ENCODE measurements at places on chromosomes 6 and 20.

DNA sequence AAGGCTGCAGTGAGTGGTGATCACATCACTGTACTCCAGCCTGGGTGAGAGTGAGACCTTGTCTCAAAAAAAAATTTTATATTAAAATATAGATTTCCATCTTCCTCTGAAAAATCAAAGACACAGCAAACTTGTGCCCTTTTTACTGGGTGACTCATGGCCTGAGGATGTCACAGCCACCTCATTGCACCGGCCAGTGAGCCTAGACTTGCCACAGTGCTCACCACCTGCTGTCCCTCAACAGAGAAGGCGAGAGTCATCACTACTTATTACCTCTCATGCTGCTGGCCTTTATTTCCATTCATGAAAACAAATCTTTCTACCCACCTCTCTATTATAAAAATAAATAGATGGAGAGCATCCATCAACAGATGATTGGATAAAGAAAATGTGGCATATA, 295.8 kb downstream of the PREX1 start:
- no peak for DNase-seq

DNA sequence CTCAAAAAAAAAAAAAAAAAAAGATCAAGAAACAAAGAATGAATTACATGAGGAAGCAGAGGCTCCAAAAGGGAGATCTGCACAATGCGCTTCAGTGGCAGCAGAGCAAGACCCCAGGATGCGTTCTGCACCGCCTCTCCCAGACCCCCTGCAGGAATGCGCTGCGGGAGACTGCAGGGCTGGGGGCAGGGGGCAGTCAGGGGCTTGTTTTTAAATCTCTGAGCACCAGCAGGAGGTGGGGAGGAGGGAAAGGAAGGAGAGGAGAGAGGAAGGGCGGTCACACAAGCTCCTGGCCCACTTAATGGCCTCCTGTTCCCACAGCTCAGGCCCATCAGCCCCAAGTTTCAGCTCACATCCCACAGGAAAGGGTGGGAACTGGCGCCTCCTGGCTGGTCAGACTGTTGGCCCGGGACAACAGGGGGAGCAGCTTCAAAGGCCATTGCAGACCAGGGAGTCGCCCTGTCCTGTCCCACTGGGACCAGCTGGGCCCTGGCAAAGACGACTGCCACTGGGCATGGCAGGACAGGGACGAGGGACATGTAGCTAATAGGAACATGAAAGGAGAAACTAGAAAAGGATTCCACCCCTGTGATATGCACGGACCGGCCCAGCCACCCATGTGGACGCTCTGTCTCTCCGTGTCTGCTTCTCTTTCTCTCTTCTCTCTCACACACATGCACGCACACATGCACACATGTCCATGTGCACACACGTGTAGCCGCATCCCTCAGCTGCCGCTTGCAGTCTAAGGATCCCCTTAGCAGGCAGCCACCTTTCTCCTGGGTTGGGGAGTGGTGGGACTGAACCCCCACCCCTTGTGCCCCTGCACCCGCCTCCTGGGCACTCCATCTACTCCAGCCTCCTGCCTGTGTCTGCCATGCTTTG, 34.7 kb downstream of the TFEB start:
- no peak for DNase-seq

GRCh38 chr6:82017288-82017687, 230.3 kb downstream of the IBTK start:
- no peak for DNase-seq

DNA sequence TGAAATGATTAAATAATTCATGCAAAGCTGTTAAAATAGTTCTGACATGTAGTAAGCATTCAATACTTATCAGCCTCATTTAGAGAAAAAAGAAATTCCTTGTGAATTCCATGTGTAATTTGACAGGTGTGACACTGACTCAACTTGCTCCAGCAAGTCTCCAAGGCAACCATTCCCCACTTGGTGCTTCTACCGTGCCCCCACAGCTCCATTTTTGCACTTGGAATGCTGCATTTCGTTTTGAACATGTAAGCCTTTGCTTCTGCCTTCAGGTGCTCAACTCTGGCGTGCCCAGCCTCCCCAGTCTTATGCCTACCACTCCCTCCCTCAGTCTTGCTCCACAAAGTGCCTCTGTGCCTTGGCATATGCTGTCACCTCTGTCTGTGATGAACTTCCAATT, 760.6 kb upstream of the CHD6 start:
- no peak for DNase-seq

GRCh38 chr6:157380458-157380778, 572 bp upstream of the ZDHHC14 start:
- DNase-seq, result no peak

- no peak for DNase-seq
These were observed 19.0 kb downstream of the REM1 start for GRCh38 chr20:31494131-31494530.

- DNase-seq, result no peak
These were observed 21.2 kb upstream of the MAPK13 start for GRCh38 chr6:36109092-36109491.

- no peak for DNase-seq
These were observed 69.9 kb upstream of the FOXQ1 start for GRCh38 chr6:1242021-1242420.

DNA sequence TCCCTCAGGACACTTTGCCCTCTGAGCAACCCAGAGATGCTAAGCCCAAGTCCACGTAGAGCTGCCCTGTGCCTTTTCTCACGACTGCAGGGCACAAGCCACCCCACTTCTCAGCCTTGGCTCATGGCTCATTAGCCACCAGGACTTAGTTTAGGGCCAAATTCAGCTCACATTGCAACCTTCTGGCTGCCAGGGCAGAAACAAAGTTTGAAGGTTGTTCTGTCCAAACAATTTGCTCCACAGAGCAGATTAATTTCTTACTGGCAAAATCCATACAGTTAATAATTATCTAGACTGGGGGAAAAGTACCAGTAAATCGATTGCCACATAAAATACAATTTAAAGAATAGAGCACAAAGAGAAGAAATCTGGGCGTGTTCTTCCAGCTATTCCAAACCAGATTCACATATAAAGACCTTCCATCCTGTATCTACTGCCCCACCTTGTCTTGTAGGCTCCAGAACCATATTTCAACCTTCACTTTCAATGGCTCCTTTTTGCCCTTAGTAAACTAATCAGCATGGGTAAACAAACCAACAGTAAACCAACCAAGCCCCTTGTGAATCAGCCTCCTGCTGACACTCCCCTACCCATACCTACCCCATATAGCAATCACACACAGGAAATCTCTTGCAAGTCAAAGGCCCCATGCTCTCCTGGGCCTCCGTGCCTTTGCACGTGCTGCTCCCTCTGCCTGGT, 101.9 kb downstream of the QRSL1 start:
- no peak for DNase-seq

All from NCI-H1105 treated with DMSO at 0.1 percent for 48 hours (cell line).